Progenitor cell of endocrine pancreas (in vitro differentiated cells): ENCODE measurements at places on chromosomes 6 and 20. TPM values are rescaled to one million over a fixed set of nuclear protein-coding genes. Genes with fewer than 3 reads are reported as not detected.

DNA sequence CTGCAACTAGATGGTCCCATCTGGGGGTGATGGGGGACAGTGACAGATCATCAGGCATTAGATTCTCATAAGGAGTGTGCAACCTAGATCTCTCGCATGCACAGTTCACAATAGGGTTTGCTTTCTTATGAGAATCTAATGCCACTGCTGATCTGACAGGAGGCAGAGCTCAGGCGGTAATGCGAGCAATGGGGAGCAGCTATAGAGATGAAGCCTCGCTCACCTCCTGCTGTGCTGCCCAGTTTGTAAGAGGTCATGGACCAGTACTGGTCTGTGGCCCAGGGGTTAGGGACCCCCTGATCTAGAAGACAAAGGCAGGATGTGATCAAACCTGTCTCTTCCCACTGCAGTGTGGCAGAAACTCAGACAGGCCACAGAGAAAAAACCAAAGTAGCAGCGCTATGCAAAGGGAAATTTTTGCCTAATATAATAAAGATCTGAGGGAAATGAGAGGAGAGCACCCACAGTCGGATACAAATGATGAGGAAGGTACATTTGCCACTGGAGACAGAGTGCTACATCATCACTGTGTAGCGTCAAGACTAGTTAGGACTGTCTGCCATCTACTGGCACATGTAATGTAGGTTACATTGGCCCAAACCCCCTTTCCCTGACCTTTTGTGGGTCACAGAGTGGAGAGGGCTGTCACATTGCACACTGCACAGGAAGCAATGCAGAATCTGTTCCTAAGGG lies 4.1 kb upstream of the LY86 start:
- no peak for DNase-seq
- H3K27ac ChIP-seq: no peak overlapping the region
- peaks cover 6% of the 10 kb centered on the region for H3K27me3 ChIP-seq
- H3K36me3 ChIP-seq: no peaks in the 10 kb centered on the region
- no peak overlapping the region for H3K4me3 ChIP-seq

Gene CST4
- not detected in 2 replicates for total RNA-seq

DNA sequence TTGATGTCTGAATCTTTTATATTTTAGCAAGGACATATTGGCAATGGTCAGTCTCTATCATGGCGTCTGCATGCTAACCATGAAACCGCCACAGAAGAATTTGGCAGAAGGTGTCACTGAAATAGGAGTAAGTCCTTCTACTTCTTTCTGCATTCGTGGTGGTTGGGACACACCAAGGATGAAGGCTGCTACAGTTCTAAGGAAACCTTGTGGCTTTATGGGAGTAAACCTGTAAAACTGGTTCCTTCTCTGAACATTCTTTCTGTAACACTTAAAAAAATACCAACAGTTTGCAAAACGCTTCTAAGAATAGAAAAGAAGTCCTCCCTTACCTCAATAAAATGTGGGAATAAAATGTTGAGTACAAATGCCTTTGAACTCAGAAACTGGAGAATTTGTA lies 195.3 kb downstream of the SLC24A3 start:
- no peak for DNase-seq
- no peak overlapping the region for H3K4me3 ChIP-seq
- peaks cover 16% of the 10 kb centered on the region for H3K4me1 ChIP-seq
- no peaks in the 10 kb centered on the region for H3K36me3 ChIP-seq
- no peaks in the 10 kb centered on the region for H3K27me3 ChIP-seq
- H3K27ac ChIP-seq: no peak overlapping the region

GRCh38 chr6:13710552-13711323 lies 897 bp downstream of the RANBP9 start:
- peak; percentile 45 for DNase-seq
- H3K36me3 ChIP-seq: peaks cover 4% of the 10 kb centered on the region
- H3K4me1 ChIP-seq: peaks cover 31% of the 10 kb centered on the region
- peak overlapping the region; percentile 87 for H3K4me3 ChIP-seq
- peak overlapping the region; percentile 96 for H3K27ac ChIP-seq

DNA sequence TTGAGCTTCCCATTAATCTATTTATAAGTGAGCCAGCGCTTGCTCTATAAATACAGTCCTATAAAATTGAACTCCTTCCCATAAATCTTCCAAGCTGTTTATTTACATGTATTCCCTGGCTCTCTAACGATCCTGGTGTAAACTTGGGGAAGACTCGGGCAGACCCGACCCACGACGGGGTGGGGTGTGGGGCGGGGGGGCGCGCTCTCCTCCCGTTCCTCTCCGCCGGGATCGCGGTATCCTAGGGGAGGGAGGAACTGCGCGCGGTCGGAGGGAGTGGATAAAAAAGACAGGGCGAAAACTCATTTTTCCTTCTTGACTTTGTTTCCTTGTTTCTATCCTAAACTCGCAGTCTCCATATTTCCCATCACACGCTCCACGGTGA lies 31.1 kb downstream of the TFAP2B start:
- peaks cover 99% of the 10 kb centered on the region for H3K27me3 ChIP-seq
- H3K27ac ChIP-seq: peak overlapping the region; percentile 29
- H3K4me1 ChIP-seq: peaks cover 7% of the 10 kb centered on the region

Gene PRSS35
- total RNA-seq: 8.5 and 9.9 TPM in 2 replicates

GRCh38 chr20:1440024-1440423 lies 26.6 kb downstream of the NSFL1C start:
- no peaks in the 10 kb centered on the region for H3K27me3 ChIP-seq
- peaks cover 15% of the 10 kb centered on the region for H3K36me3 ChIP-seq
- no peak for DNase-seq
- no peaks in the 10 kb centered on the region for H3K4me1 ChIP-seq
- no peak overlapping the region for H3K4me3 ChIP-seq

Gene HCK
- total RNA-seq: not detected in 2 replicates

Gene OR12D1
- not detected in 2 replicates for total RNA-seq

Gene LRRN4
- total RNA-seq: 5.6 and 7.7 TPM in 2 replicates

Gene AVP
- total RNA-seq: not detected in 2 replicates

DNA sequence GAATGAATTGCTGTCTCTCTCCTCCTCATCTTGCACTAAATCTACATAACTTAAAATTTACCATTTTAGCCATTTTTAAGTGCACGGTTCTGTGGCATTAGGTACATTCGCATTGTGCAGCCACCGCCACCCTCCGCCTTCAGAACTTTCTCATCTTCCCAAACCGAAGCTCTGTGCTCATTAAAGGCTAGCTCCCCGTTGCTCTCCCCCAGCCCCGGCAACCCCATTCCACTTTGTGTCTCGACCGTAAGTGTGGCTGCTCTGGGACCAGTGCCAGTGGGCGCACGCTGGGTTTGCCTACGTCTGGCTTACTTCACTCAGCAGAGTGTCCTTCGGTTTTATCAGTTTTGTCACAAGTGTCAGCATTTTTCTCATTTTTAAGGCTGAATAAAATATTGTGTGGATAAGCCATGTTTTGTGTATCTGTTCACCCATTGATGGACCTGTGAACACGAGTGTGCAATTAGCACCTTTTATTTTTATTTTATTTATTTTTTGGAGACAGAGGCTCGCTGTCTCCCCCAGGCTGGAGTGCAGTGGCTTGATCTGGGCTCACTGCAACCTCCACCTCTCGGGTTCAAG lies 16.8 kb downstream of the SLC17A9 start:
- H3K36me3 ChIP-seq: no peaks in the 10 kb centered on the region
- H3K4me3 ChIP-seq: no peak overlapping the region
- no peak overlapping the region for H3K27ac ChIP-seq
- H3K27me3 ChIP-seq: peaks cover 35% of the 10 kb centered on the region
- no peak for DNase-seq
- peaks cover 1% of the 10 kb centered on the region for H3K4me1 ChIP-seq

Gene PROKR2
- total RNA-seq: not detected in 2 replicates

- H3K4me3 ChIP-seq: no peak overlapping the region
- H3K27me3 ChIP-seq: peaks cover 12% of the 10 kb centered on the region
- no peaks in the 10 kb centered on the region for H3K4me1 ChIP-seq
- H3K36me3 ChIP-seq: no peaks in the 10 kb centered on the region
- H3K27ac ChIP-seq: no peak overlapping the region
Observed at GRCh38 chr20:38134427-38135270, 30.4 kb downstream of the TGM2 start.

GRCh38 chr20:24289737-24290481 lies 179.5 kb upstream of the SYNDIG1 start:
- DNase-seq: no peak
- peaks cover 19% of the 10 kb centered on the region for H3K27me3 ChIP-seq
- no peaks in the 10 kb centered on the region for H3K36me3 ChIP-seq
- H3K4me1 ChIP-seq: no peaks in the 10 kb centered on the region

GRCh38 chr6:134147034-134147533 lies 94.7 kb upstream of the SLC2A12 start:
- no peak for DNase-seq
- peaks cover 6% of the 10 kb centered on the region for H3K4me1 ChIP-seq
- H3K4me3 ChIP-seq: no peak overlapping the region
- H3K27ac ChIP-seq: no peak overlapping the region
- no peaks in the 10 kb centered on the region for H3K36me3 ChIP-seq

Gene HIVEP2
- total RNA-seq: 9.7 and 11.8 TPM in 2 replicates

Gene NRN1
- total RNA-seq: not detected in 2 replicates

Gene BICRAL
- total RNA-seq: 13.2 and 14.4 TPM in 2 replicates

Gene GOPC
- total RNA-seq: 45.3 and 48.8 TPM in 2 replicates

Gene FOXF2
- not detected in 2 replicates for total RNA-seq

Gene HSPA1L
- 2.4 and 2.5 TPM in 2 replicates for total RNA-seq

Gene KCNK16
- total RNA-seq: 32.9 and 35.2 TPM in 2 replicates

GRCh38 chr6:21360336-21360735 lies 233.2 kb upstream of the SOX4 start:
- no peak overlapping the region for H3K4me3 ChIP-seq
- H3K36me3 ChIP-seq: no peaks in the 10 kb centered on the region
- no peak overlapping the region for H3K27ac ChIP-seq
- no peak for DNase-seq
- H3K4me1 ChIP-seq: peaks cover 9% of the 10 kb centered on the region

Gene IL17F
- total RNA-seq: not detected in 2 replicates

DNA sequence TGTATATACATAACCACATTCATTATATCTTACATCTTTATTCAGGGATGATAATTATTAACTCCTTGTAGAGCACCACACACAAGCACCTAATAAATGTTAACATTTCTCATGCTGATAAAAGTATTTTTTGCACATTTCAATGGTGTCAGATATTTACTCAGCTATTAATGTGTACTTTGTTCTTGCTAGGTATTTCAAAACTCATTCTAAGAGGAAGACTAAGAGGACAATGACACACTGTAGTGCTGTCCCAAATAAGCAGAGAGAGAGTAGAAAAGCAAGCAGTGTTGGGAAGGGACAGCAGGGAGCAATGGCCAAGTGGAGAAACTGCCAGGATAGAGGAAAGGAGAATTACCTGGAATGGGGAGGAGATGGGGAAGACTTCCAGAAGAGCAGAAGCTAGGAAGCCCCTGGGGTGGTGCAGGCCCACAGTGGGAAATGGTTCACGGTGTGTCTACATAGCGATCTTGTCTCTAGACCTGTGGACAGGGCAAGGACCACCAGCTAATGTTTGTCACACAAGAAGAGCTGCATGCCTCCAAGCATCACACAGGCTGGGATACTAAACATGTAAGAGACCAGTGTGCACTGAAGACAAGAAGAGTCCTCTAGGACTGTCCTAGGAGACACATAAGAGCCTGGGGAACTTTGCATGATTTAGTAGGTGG lies 55.3 kb downstream of the RARS2 start:
- H3K27me3 ChIP-seq: no peaks in the 10 kb centered on the region
- H3K4me1 ChIP-seq: peaks cover 6% of the 10 kb centered on the region
- no peak overlapping the region for H3K4me3 ChIP-seq
- peaks cover 13% of the 10 kb centered on the region for H3K36me3 ChIP-seq
- H3K27ac ChIP-seq: peak overlapping the region; percentile 0

- H3K27ac ChIP-seq: no peak overlapping the region
- H3K4me3 ChIP-seq: no peak overlapping the region
- H3K4me1 ChIP-seq: no peaks in the 10 kb centered on the region
- no peaks in the 10 kb centered on the region for H3K36me3 ChIP-seq
- H3K27me3 ChIP-seq: no peaks in the 10 kb centered on the region
Observed at GRCh38 chr20:12455148-12455547, 537.5 kb downstream of the BTBD3 start.

DNA sequence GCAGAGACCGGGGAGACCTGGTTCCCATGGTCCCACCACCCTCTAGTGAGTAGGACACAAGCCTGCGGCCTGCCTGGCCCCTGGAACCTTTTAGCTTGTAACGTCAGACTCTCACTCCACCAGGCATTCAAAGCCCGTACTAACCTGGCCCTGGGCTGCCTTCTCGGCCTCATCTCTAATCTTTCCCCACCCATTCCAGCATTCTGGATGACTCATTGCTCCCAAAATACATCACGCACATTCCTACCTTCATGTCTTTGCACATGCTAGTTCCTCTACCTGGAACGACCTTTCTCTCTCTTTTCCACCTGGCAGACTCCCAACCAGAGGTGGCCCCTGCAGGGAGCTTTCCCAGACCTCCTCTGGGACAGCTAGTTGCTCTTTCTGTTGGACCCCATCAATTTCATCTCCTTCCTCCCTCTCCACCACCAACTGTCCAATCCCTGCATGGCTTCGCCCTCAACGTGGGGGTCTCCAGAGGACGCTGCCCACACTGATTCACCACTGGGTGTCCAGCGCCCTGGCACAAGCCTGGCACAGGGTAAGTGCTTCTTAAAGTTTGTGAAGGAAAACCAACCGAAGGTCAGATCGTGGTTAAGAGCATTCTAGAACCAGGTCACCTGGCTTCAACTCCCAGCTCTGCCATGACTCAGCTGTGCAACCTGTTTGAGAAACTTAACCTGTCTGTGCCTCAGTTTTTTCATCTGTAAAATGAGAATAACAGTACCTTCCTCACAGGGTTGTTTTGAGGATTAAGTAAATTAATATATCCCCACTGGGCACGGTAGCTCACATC lies 35.2 kb downstream of the JPH2 start:
- H3K4me1 ChIP-seq: no peaks in the 10 kb centered on the region
- no peak overlapping the region for H3K4me3 ChIP-seq
- H3K27me3 ChIP-seq: peaks cover 3% of the 10 kb centered on the region
- no peak overlapping the region for H3K27ac ChIP-seq

DNA sequence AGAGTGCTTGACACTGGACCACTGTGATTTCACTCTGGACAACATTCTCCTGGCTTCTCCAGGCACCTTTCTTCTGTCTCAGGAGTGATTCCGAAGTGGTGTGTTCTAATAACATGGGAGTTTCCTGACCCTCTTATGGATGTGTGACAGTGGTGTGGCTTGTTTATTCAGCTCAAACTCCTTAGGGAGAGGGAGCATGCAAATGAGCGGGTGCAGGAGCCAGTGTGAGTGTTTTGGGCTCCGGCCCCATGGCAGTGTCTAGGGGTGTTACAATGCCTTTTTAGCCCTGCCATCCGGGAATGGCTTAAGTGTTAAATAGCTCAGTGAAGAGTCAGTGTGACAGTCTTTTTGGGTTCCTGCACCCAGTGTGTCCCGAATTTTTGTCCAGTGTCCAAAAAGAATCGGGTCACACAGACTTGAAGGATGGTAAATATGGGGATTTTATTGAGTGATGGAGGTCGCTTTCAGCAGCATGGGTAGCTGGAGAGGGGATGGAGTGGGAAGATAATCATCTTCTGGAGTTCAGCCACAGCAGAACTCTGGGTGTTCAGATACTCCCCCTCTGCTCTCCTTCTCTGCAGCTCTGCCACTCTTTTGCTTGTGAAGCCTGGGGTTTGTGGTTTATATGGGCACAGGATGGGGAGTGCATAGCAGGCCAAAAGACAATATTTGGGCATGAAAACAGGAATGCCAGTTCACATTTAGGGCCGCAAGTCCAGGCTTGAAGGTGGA lies 928.9 kb upstream of the CITED2 start:
- H3K27me3 ChIP-seq: no peaks in the 10 kb centered on the region
- no peaks in the 10 kb centered on the region for H3K36me3 ChIP-seq
- no peak for DNase-seq
- no peak overlapping the region for H3K4me3 ChIP-seq

GRCh38 chr20:62020935-62021701 lies 44.6 kb downstream of the TAF4 start:
- no peak overlapping the region for H3K27ac ChIP-seq
- H3K36me3 ChIP-seq: no peaks in the 10 kb centered on the region
- H3K4me3 ChIP-seq: no peak overlapping the region
- no peak for DNase-seq
- H3K4me1 ChIP-seq: peaks cover 13% of the 10 kb centered on the region
